HS-5 (cell line): ENCODE measurements at places on chromosomes 16 and 17.
A peak's percentile ranks its signal among the peaks of the same experiment; 100 is the strongest.

GRCh38 chr17:18916816-18917500 is 35.0 kb upstream of the SLC5A10 start:
- peak; percentile 37 for DNase-seq

- DNase-seq = no peak
These were observed 102.7 kb upstream of the NOL11 start for GRCh38 chr17:67615011-67615561.

DNA sequence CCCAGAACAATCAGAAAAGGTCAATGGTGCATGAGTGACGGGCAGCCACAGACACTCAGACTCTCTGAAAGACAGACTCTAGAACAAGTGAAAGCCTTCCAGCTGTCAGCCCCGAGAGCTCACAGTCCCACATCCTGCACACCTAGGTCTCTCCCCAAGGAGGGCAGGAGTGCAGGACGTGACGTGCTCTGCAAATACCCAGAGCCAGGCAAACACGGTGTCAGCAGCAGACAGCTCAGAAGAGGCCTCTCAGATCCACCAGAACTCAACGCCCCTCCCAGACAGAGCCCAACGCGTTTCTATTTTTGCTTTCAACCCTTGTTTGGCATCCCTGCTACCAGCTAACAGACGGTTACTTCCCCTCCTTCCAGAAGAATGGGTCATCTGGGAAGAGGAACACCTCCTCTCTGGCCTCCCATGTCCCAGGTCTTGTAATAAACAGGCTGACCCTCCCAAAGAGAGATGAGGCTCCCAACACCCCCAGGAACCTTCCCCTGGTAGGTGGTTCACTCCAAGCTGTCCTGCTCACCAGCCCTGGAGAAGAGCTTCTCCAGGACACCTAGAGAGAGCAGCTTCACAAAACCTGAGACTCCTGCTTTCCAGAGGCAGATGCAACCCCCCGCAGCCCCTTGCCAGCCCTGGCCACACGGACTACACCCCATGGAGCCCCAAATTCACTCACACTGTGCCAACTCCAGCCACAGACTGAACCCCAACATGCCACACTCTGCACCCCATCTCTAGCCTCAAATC is 7.6 kb downstream of the PITPNM3 start:
- DNase-seq = no peak

DNA sequence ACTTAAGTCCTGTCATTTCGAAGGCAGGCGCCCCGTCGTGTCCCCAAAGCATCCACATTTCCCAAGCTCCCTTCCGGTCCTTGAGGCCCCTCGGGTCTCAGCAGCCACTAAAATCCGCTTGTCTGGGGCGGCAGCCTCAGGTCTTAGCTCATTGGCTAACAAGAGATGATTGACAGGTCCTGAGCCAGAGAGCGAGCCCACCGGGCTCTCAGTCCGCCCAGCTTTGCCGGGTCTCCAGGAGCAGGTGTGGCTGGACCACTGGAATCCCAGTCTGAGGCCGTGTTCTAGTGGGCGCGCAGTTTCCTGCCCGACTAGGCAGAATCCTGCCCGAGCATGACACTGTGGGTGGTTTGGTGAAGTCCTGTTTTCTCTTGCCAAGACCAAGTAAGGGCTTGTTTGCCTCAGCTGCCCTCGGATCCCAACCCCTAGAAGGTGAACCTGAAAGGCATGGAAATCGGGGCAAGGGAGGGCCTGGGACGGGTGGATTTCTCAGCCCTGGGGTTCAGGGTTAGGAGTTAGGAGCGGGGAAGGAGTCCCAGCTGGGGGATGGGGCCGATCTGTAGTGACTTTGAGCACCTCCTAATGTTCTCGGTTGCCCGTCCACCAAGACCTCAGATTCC is 42.8 kb downstream of the MRC2 start:
- DNase-seq = no peak

DNA sequence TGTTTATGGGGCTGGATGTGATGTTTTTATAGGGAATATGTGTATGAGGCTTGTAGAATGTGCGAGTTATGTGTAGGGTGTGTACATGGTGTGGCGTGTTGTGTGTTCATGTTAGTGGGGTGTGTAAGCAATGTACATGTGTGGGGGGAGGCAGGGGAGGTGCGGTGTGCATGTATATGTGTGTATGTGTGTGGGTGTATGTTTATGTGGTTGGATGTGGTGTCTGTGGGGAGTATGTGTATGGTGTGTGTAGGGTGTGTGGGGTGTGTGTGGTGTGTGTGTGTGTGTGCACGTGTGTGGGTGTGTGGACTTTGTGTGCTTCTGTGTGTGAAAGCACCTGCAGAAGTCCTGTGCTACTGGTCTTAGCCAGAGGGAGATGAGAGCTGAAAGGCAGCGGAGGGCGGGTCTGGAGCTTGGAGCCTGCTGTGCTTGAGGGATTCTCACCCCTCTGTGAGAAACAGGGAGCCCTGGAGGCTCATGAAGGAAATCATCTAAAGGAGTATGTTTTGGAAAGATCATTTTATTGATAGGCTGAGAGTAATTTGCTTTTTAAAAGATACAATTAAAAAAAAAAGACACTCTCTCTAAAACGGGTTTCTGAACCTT is 222.7 kb downstream of the HS3ST4 start:
- DNase-seq = no peak
